ENCODE measurements at places on chromosomes 1 and 21.

DNA sequence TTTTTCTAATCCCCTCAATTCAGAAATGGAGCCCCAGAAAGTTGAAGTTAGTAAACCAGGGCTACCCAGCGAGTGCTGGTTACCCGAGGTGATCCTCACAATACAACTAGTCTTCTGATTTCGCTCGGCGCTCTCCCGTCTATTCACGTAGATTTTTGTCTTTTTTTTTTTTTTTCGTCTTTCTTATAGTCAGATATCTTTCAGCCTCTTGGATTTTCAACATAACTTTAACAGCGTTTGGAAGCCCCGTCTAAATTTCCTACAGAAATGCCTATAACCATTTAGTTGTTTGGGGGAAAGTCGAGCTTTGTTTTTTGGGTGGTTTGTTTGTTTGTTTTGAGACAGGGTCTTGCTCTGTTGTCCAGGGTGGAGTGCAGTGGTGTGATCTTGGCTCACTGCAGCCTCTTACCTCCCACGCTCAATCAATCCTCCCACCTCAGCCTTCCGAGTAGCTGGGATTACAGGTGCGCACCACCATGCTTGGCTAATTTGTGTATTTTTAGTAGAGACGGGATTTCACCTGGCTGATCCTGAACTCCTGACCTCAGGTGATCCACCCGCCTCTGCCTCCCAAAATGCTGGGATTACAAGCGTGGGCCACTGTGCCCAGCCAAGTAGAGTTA, 818 bp upstream of the TMEM50B start:
- no peak for DNase-seq

GRCh38 chr1:204075139-204075521, 2.2 kb downstream of the SOX13 start:
- DNase-seq = no peak

GRCh38 chr1:228058172-228058948, 24.1 kb upstream of the ARF1 start:
- DNase-seq = no peak

GRCh38 chr1:229156872-229157271, 114.0 kb upstream of the RAB4A start:
- no peak for DNase-seq

DNA sequence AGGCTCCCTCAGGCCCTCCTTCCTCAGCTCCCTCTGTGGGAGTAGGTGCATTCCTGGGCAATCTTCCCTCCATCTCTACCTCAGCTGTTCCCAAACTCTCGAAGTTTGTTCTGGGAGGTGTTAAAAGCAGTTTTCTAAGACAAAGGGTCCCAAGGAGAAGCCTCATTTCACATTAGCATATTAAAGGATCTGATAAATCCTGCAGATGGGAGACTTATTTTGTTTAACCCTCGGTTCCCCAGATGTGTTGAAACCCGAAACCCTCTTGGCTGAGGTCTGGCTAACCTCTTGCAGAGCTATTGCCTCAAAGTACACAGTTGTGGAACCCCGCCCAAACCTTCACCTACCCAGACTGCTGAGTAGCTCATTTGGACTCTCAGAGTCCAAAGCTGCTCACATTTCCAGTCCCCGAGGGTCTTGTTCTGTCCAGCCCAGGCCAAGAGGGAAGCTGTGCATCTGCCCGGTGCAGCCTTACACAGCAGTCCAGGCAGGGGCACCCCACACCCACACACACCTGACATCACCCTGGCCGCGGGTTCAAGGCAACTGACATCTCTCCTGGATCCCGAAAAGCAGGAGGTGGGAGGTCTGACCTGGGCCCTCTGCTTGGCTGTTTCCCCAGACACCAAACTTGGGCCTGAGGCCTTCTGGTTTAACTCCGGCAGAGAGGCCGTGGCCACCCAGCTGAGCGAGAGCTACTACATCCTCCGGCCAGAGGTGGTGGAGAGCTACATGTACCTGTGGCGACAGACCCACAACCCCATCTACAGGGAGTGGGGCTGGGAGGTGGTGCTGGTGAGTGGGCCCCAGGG, 19.5 kb upstream of the SELENON start:
- no peak for DNase-seq

DNA sequence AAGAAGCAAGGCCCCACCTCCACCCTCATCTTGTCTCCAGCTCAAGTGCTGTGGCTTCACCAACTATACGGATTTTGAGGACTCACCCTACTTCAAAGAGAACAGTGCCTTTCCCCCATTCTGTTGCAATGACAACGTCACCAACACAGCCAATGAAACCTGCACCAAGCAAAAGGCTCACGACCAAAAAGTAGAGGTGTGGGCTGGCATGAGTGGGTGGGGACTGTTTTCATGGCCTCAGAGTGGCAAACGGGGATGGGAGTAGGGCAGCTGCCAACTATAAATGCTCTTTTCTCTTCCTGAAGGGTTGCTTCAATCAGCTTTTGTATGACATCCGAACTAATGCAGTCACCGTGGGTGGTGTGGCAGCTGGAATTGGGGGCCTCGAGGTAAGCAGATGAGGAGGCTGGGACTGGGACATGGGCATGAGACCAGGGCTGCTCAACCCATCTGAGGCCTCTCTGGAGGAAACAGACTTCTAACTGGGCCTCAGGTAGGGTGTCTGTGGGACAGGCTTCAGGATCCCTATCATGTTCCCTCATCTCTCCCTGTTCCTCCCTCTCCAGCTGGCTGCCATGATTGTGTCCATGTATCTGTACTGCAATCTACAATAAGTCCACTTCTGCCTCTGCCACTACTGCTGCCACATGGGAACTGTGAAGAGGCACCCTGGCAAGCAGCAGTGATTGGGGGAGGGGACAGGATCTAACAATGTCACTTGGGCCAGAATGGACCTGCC, 8.8 kb upstream of the P3R3URF start:
- no peak for DNase-seq

- no peak for DNase-seq
Observed at GRCh38 chr1:17673329-17674072, 81.6 kb upstream of the ACTL8 start.

GRCh38 chr1:22141554-22142314, 1.2 kb downstream of the WNT4 start:
- DNase-seq = no peak

DNA sequence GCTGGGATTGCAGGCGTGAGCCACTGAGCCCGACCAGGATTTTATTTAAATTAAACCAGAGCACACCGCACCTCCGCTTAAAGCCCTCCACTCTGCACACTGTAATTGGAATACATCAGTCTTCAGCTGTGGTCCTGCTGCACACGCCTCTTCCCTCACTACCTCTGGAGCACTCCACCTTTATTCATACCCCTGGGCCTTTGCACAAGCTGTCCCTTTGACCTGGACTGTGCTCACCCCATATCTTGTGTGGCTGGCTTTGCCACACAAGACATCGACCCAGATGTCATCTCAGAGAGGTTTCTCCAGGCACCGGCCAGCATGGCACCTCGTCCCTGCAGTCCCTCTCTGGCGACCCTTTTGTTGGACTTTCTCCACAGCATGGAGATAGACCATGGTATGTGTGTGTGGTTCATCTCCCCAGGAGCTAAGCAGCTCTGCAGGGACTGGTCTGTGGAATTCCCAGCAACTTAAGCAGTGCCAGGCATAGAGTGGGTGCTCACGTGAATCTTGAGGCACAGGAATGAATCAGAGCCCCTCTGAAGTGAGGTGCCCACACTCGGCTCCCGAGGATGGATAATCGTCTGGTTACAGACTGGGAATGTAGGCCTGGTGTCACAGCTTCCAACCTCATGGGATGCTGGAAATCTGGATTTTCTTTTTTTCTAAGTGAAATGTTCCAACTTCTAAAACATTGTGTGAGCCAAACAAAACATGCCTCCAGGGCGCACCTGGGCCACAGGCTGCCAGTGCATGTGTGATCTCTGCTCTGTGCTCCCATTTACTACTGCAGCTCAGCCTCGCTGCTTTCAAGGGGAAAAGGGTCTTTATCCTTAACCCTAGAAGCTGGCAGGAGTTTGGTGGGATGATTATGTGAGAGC, 61.9 kb downstream of the EVA1C start:
- DNase-seq = no peak
